Activated naive CD4-positive, alpha-beta T cell treated with anti-CD3 and anti-CD28 coated beads, Interleukin-2, amount 50 U/mL, for 16 hours (primary cell): ENCODE measurements at places on chromosomes 16 and 17.
A peak's percentile ranks its signal among the peaks of the same experiment; 100 is the strongest.

DNA sequence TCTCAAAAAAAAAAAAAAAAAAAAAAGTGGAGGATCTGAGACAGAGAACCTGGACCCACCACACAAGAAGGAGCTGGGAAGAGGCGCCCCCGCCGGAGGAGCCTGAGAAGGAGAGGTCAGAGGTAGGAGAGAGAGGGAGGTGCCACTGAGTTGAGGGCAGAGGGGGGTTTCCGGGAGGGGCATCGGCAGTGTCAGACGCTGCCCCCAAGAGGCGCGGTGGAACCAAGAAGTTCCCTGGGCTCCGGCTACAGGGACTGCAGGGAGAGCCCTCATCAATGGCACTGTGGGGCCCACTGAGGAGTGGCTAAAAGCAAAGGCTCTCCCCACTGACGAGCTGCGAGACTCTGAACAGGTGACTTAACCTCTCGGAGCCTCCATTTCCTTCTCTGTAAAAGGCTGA, 4.2 kb downstream of the CCDC42 start:
- DNase-seq = peak; percentile 26

DNA sequence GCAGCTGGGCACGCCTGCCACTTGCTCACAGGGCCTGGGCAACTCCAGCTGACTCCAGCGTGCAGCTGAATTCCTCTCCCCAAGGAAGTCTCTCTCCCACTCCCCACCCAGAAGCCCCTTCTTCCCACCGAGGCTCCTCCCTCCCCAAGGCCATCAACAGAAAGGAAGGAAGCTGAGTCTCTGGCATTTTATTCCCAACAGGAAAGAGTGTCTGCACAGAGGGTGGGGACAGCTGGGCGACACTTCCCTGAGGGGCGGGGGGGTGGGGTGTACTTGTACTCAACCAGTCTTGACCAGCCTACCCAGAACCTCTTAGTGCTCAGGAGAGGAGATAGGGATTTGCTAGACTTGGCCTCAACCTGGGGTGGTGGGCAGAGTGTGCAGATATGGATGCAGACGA, at the start of gene EXOC3L1:
Gene EXOC3L1 (minus strand): TSS at position 96 of the 400 bp plus-strand sequence. CDS start 460 bp downstream, outside the sequence.
- no peak for DNase-seq

DNA sequence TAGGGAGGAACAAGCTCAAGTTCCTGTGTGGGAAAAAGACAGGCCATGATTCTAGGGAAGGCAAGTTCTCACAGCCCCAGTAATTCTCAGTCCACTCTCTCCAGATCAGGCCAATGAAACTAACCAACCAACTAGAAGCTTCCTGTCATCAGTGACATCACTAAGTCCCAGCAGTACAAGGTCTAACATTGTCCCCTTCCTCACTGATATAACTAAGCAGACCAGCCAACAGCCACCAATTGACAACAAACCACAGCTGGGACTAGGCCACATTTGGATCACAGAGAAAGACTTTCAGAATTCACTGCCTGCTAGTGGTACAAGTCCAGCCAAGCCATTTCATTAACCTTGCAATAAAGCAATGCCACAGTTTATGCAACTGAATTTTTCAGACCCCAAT, 94.0 kb downstream of the CACNG1 start:
- DNase-seq = no peak

DNA sequence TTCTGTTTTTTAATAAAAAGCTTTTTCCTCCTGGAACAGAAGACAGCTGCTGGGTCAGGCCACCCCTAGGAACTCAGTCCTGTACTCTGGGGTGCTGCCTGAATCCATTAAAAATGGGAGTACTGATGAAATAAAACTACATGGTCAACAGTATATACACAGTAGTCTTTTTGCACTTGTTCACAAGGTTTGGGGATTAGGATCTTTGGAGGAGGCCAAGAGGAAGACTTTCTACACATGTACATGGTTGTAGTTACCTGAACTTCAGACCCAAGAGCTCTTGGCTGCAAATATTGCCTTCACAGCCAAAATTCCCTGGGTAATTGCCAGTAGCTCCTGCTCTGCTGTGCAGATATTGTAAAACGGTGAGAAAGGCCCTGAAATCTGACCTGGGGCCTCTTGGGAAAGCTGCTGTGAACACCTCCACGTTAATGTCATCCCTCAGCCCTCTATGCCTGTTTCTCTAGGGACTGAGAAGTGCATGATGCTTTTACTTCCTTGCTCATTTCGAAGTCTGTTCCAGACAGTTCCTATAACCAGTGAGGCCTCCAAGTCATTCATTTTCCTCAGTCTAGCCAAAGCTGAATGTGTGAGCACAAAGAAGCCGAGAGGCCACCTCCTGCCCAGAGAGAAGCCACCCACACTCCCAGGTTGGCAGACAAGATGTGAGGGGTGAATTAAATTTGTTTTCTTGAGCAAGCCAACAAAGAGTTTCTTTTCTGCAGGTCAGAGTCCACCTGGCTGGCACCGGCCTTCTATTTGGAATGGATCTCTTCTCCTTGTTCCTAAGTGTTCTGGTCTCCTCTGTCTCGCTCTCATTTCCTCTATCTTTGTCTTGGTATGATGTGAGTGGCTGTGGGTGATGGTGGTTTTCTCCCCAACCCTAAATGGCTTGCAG, 15.9 kb downstream of the ANKRD40 start:
- DNase-seq = no peak

- DNase-seq = no peak
Observed at GRCh38 chr16:80846680-80847079, 42.3 kb upstream of the CDYL2 start.

GRCh38 chr16:66703406-66704215, 7.1 kb upstream of the CMTM4 start:
- no peak for DNase-seq

DNA sequence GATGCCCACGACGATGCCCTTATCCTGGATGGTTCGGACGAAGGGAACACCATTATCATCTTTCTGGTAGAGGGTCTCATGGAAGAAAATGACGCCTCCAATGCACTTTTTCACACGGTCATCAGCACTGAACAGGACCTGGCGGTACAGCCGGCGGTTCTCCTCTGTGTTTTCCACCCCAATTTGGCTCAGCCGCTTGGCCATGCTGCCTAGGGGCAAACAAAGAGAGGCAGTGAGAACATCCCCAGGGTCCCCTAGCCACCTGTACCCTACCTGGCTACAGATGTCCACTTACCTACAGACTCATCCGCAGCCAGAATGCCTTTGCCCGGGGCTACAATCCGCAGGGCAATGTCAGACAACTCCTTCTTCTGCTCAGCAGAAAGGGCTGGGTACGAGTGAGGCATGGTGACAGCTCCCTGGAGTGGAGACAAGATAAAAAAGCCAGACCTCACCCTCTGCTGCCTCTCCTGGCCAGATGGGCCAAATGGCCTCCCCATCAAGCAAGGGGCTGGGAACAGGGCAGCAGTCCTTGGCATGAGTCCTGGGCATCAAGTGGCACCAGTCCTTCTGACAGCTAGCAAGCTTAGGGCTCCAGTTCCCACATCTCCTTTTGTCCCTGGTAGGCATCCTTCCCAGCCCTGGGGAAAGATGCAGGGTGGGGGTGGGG, 1.4 kb downstream of the ALDOC start:
- no peak for DNase-seq

DNA sequence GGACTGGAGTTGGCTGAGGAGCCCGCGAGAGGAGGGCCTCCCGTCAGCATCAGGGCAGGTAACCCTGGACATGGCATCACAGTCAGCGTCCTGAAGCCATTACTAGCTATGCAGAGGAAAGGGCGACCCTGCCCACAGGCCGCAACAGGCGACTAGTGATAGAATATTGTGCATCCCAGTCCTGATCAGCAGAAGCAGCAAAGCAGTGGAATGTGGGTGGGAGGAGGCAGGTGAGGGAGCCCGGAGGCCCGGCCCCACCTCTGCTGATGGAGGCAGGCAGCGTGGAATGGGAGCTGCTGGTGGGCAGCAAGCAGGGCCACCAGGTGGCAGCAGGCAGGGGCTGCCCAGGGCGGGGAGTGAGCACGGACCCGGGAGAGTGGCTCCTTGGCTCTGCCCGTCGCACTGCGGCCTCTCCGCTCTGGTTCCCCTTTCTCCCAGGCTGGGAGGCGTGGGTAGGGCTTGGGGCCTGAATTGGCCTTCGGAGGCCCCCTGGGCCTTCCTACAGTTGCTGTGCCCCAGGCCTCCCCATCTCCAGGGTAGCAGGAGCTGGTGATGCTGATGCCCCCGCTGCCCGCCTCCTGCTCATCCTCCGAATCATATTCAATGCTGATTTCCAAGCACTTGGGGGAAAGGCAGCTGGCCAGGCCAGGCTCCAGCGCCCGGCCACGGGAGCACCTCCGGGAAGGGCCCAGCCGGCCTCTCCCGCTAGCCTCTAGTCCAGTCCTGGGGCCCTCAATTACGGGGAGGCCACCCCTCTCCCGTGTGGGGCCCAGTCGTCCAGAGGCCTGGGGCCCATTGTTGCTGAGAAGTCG, 20.2 kb downstream of the TSPOAP1 start:
- DNase-seq = no peak

DNA sequence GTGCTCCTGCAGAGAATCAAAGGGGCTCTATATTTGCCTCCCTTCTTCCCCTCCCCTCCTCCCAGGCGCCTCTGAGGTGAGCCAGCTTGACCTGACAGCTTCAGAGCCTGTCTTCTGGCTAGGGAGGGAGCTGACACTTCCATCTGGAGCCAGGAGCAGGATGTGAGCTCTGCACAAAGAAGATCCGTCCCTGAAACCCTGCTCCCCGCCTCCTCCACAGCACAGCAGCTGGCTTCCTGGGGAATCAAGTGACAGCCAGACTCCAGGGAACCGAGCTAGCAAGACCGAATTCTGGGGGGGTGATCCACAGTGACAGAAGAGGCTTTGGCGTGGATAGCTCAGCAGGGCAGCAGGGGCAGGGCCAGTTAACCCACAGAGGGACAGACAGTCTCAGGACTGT, 37.2 kb downstream of the CCDC182 start:
- no peak for DNase-seq

DNA sequence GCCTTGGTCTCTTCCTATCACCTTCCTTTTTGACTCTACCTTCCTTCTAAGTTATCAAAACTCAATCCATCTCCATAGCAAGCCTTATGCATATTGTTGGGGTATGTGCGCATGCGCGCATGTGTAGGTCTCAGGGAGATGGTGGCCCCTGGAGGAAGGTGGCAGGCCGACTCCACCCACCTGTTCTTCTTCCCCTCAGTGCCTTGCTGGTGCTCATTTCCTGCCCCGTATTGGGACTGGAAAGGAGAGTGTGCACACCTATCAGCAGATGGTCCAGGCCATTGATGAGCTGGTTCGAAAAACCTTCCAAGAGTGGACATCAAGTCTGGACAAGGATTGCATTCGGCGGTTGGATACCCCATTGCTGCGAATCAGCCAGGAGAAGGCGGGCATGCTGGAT, 25.2 kb downstream of the DNAH2 start:
- no peak for DNase-seq

GRCh38 chr16:65249768-65250167, 127.9 kb upstream of the CDH11 start:
- no peak for DNase-seq

DNA sequence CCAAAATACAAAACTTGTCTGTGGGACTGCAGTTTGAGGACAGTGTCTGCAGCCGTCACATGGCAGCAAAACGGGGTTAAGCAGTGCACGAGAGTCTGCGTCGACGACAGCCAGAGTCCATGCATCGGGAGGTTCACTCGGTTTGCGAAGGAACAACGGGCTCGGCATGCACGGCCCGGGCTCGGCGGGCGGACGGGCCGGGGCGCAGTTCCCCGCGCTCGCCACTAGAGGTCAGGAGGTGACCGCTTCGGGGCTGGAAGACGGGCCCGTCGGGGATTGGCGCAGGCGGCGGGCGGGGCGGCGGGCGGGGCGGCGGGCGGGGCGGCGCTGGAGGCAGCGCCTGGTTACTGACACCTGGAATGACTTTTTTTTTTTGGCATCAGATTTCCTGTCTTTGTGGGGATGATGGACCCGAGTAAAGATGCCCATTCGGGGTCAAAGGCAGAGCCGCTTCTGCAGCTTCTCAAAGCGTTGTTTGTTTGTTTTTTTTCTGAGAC, 6.5 kb downstream of the SCGB1C2 start:
- DNase-seq = peak; percentile 86

GRCh38 chr17:73772107-73772705, 128.0 kb upstream of the SDK2 start:
- no peak for DNase-seq

- no peak for DNase-seq
Observed at GRCh38 chr16:50932348-50932935, 190.6 kb downstream of the CYLD start.
